GM12878 (cell line): ENCODE measurements at places on chromosomes 4 and X. TPM values are rescaled to one million over a fixed set of nuclear protein-coding genes. Genes with fewer than 3 reads are reported as not detected.

The AKAP4 gene
- not detected in 2 replicates for total RNA-seq

The DRP2 gene
- 0.18 and 0.24 TPM in 2 replicates for total RNA-seq

The FAM9A gene
- not detected in 2 replicates for total RNA-seq

The CUL4B gene
- total RNA-seq, result 29.0 and 31.4 TPM in 2 replicates

The POLN gene
- total RNA-seq, result 0.95 and 1.7 TPM in 2 replicates
